NT2/D1 (cell line): ENCODE measurements at places on chromosomes 7 and 10.

- no peak for DNase-seq
These were observed 945 bp downstream of the ADO start for GRCh38 chr10:62805231-62806099.

- no peak for DNase-seq
These were observed 39.4 kb upstream of the SH2D4B start for GRCh38 chr10:80498078-80498832.

DNA sequence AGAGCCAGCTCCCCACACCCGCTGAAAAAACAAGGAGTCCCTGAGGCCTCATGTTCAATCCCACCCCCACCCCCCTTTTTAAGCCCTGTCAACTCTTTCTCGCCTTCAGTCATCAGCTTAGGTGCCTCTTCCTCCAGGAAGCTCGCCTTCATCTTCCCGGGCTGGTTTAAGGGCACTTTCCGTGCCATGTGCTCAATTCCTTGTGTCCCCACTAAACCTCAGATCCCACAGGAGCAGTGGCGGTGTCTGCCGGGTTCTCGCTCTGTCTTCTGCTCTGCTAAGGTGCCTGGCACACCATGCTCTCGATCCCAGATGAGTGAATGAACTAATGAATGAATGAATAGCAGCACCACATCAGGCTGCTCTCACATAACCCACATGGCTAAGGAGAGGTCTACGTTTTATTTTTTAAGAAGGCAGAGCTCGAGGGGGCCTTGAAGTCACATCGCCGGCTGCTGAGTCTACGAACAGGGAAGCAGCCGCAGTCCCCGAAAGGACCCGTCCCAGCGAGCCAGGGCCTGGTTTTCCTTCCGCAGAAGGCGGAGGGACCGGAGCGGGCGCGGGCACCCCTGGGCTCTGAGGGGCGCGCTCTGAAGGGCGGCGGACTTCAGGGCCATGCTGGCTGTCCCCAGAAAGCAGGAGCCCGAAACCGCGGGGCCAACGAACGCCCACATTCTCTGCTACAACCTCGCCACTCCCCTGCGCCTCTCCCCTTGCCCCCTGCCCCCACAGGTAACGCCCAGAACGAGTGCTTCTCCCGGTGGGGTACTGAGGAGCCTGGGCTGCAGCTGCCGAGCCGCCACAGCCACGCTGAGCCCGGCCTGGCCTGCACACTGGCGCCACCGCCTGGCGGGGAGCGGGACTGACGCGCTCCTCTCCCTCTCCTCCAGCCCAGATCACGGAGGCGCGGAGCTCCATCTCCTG, 73.4 kb upstream of the KCNMA1 start:
- DNase-seq = no peak

GRCh38 chr10:19985745-19986144, 169.5 kb downstream of the PLXDC2 start:
- no peak for DNase-seq

DNA sequence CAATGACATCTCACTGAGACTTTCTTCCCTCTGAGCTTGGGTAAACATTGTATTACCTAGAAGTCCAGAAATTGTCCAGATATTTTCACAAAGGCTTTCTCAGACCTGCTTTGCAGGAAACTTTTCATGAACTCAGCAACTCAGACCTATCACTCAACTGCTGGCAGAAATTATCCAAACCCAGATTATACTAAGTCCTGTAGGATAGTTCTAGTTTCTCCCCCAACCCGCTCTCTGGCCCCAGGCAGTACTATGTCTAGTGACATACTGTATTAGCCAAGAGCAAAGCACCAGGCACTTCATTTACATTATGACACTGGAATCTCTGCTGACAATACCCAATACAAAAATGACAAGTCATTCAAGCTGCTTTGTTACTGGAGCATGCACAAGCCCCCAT, 75.0 kb downstream of the RHOBTB1 start:
- no peak for DNase-seq

DNA sequence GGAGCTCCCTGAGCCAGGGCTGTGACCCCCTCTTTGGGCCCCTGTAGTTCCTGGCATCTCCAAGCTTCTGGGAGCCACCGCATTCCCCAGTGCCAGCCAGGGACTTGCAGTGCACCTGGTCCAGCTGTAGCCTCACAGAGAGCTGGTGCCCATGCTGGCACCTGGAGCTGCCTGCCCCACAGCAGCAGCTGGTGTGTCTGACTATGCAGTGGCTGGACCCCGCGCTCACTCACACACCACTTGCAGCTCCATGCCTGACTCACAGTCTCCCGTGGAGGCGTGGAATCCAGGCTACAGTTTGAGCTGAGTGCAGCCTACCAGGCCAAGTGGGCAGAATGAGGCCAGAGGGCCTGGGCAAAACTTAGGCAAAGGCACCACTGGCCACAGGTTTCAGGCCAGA, 102.2 kb upstream of the NAMPT start:
- no peak for DNase-seq
